ENCODE measurements at places on chromosomes 5 and 9.

DNA sequence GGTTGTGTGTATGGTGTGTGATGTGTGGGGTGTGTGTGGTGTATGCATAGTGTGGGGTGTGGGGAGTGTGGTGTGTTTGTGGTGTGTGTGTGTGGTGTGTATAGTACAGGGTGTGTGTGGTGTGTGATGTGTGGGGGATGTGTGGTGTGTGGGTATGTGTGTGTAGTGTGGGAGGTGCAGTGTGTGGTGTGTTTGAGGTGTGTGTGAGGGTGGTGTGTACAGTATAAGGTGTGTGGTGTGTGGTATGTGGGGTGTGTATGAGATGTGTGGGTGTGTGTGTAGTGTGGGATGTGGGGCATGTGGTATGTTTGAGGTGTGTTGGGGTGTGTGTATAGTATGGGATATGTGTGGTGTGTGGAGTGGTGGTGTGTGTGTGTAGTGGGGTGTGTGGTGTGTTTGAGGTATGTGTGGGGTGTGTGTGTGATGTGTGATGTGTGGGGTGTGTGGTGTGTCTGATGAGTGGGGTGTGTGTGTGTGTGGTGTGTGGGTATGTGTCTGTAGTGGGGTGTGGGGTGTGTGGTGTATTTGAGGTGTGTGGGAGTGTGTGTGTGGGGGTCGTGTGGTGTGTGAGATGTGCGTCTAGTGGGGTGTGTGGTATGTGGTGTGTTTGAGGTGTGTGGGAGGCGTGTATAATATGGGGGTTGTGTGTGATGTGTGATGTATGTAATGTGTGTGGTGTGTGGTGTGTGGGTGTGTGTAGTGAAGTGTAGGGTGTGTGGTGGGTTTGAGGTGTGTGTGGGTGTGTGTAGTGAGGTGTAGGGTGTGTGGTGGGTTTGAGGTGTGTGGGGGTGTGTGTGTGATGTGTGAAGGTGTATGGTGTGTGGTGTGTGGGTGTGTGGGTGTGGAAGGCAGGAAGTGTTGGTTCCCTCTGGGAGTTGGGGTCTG lies 8.6 kb downstream of the ECSCR start:
- no peak for DNase-seq

DNA sequence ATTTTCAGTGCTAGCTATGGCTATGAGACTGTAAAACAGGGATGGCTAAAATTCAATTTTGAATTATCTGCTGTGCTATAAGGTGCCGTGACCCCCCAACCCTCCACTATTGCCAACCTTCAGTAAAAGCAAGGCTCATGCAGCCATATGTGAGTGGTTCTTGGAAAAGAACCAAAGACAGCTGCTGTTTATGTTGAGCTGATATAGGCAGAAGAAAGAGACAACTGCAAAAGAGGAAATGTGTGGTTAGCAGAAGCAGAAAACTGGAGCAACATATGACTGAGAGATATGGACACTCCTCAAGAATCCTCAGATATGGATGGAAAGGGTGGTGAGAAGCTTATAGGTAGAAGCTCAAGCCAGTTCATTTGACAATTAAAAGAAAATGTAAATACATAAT lies 200.3 kb downstream of the TLE1 start:
- DNase-seq = no peak

DNA sequence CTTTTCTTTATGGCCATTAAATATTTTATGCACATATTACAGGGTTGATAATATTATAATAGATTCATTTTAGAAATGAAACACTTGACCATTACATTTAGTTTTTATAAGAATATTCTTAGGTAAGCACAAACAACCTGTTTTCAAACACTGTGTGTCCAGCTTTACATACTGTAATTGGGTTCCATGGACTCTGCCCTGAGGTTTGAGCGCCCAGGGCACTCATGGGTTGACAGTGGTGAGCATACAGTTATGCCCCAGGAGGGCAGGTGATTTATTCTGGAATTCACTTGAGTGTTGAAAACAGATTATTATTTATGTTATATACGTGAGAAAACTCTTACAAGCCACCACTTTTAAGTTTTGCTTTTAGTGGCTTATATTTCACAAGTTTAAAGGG lies 33.7 kb downstream of the TRIO start:
- DNase-seq = no peak

GRCh38 chr5:65873181-65873750 lies 53.1 kb upstream of the ERBIN start:
- no peak for DNase-seq

GRCh38 chr9:136059321-136059791 lies 35.7 kb downstream of the NACC2 start:
- no peak for DNase-seq
